ENCODE measurements at places on chromosomes 7 and 10. TPM values are rescaled to one million over a fixed set of nuclear protein-coding genes. Genes with fewer than 3 reads are reported as not detected.

DNA sequence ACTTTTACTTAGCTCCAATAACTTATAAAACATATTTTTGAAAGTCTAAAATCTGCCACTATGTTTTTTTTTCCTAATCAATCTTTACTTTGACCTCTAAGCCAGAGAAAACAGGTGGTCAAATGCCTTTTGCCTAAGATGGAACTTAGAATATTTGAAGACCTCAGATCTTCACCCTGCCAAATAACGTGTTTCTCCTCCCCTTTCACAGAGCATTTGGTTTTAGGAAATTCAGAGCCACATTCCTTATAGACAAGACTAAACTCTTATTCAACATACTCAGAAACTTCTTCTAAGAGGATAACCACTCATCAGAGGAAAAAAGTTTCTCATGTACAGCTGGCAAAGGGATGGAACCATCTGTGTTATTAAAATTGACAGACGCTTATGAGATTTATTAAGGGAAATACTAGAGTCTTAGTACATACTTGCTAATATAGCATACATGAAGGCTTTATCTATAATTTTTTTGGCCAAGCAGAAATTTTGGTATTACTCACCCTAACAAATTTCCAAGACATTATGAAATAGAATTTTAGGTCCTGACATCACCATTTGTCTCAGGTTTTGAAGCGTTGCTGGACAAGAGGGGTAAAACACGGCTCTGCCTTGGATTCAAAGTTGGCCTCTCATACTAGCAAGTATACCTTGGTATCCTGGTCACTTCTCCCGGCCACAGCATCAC lies 2.6 kb upstream of the EGFR start:
- H3K4me1 ChIP-seq = peaks cover 20% of the 10 kb centered on the region
- DNase-seq = no peak
- H3K36me3 ChIP-seq = no peaks in the 10 kb centered on the region
- no peak overlapping the region for H3K4me3 ChIP-seq
- no peak overlapping the region for H3K27ac ChIP-seq

Gene GPRIN2
- not detected for total RNA-seq

- no peak overlapping the region for H3K4me3 ChIP-seq
- no peak overlapping the region for H3K27ac ChIP-seq
- H3K27me3 ChIP-seq = no peaks in the 10 kb centered on the region
- H3K4me1 ChIP-seq = no peaks in the 10 kb centered on the region
- DNase-seq = no peak
Measured at GRCh38 chr10:98286419-98286818, 18.4 kb upstream of the LOXL4 start.

Gene SPDYE1
- 0.11 TPM for total RNA-seq

Gene PDGFA
- 95.1 TPM for total RNA-seq

Gene RASSF4
- 41.5 TPM for total RNA-seq

- no peaks in the 10 kb centered on the region for H3K36me3 ChIP-seq
- no peak overlapping the region for H3K4me3 ChIP-seq
- H3K4me1 ChIP-seq = no peaks in the 10 kb centered on the region
- H3K27ac ChIP-seq = no peak overlapping the region
- no peak for DNase-seq
- no peaks in the 10 kb centered on the region for H3K27me3 ChIP-seq
Measured at GRCh38 chr10:129171812-129172211, 295.2 kb upstream of the MGMT start.
